Frontal cortex (tissue), 4 donors: ENCODE measurements at places on chromosomes 5 and 9. TPM values are rescaled to one million over a fixed set of nuclear protein-coding genes. Genes with fewer than 3 reads are reported as not detected.

DNA sequence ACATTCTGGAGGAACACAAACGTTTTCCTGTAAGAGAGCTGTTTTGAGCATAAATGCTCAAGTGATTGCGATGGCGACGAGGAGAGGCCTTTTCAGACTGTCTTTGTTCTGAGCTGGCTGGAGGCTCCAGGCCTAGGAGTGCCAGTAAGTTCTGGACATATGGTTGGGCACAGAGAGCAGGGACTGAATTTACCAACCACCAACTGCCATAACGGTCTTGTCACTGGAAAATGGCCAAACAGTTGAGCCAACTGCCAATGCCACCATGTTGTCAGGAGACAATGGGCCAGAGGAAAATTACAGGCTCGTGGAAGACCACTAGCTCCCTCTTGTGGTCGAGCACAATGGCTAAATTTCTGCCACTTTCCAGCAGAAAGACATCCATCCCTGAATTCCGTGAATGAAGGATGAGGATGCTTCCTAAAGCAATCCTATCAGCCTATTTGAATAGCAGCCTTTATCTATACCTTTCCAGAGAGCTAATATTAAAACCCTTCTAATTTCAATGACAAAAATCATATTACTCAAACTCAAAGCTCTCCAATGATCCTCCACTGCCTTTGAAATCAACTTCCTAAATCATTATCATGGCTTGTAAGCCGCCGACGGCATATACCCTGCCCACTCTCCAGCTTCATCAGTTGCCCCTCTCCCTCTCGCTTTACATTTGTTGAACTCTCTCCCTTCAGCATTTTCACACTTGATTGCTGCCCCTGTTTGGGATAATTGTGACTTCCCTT is 66.9 kb upstream of the GLIS3 start:
- peak; percentile 36 for DNase-seq

DNA sequence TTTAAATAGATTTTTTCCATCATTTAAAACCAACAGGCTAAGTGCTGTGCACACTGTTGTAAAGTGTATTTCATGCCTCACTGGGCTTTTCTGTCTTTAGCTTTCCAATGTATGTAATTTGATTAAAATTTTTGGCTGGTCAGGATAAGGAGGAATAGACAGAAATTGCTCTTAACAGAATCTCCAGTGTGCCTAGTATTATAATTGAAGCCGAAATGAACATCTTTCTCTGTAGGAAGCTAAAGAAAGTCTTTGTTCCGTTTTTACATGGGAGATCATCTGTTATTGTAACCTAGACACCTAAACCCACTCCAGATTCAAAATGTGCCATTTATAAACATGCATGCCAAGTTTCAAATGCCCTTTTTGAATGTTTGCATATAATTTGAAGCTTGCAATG is 54.5 kb upstream of the SMIM15 start:
- no peak for DNase-seq

DNA sequence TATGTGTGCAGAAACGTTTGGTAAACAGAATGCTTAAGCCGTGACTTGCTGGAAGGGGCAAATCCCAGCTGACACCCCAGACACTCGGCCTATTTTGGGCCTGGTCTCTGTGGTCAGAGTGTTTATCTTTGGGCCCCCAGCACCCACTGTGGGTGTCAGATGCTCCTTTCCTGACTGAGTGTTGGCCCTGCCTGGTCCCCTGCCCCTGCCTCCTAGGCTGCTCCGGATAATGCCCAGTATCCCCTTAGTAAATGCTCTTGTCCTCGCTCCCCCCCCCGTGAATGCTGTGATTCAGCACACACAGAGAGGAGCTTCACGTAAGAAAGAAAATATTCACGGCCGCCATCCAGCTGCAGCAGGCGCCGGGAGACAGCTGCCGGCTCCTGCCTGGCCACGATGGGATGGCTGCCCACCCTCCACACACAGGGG is 11.3 kb upstream of the ANGPTL2 start:
- DNase-seq = no peak

DNA sequence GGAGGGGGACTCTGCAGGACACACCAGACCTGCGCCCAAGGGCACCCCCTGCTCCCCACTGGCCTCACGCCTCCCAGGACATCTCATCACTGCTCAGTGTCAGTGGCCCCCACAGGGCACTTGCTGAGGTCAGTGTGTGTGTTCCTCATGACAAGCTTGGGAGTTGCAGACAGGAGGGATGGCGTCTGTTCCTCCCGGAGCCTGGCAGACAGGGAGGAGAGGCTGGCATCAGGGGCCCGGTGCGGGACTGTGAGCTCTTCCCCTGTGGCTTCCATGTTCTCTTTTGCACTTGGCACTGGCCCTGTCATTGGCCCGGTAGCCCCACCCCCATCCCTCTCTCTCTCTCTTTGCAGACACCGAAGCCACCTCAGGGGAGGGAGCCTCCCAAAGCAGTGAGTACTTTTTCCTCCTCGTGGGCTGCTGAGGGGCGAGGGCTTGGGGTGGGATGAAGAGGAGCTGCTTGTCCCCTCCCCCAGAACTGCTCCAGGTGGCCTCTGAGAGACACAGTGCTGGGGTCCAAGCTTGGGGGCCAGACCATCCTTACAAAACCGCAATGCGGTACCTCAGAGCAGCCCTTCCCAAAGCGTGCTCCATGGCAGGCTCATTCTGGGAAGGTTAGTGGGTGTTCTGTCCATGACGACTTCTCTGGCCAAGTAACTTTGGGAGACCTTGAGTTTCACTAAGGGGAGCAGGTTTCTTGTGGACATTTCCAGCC is 75.7 kb downstream of the AMBP start:
- DNase-seq = no peak

Gene DRD1
- total RNA-seq = 18.3 TPM

GRCh38 chr5:174098694-174099093 is 53.2 kb downstream of the NSG2 start:
- DNase-seq = no peak

Gene HSPB3
- 6.9 TPM for total RNA-seq

Gene HAPLN1
- total RNA-seq = 5.7 TPM

DNA sequence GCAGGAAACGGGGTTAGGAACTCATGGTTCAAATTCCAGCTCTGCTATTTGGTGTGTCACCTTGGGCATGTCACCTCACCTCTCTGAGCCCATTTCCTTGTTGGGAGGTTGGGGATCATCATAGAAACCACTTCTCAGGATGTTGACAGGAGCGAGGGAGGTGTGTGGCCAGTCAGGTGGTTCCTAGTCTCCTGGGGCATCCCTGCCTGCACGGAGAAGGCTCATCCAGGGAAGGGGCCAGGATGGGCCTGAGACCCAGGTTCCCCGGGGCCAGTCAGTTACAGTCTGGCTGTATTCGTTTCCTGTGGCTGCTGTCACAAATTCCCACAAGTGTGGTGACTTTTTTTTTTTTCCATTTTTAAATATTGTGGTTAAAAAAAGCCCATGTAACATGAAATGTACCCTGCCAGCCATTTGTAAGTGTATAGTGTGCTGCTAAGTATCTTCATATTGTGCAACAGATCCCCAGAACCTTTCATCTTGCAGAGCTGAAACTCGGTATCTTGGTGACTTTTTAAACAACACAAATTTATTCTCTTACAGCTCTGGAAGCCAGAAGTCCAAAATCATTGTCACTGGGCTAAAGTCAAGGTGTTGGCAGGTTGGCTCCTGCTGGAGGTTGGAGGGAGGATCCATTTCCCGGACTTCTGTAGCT is 78.7 kb upstream of the UNC5A start:
- no peak for DNase-seq

DNA sequence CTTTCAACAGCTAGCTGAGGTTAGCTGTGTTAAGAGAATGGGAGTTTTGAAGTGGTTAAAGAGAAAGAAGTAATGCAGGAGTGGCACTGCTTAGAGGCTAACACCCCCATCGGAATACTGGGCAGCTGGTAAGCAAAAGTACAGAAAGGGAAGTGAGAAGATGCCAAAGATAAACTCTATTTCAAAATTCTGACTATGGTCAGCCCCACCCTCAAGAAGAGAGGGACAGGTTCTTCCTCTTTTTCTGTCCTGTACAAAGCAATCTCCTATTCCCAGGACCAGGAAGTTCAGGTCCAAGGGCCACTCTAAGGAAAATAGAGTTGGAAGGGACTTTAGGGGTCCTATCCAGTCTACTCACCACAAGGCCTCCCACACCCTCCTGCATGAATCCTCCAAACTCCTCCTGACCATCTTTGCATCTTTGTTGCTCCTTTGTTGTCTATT is 45.9 kb upstream of the JAK2 start:
- no peak for DNase-seq

GRCh38 chr9:134723491-134724190 is 82.0 kb downstream of the COL5A1 start:
- DNase-seq = no peak

Gene TUSC1
- 12.2 TPM for total RNA-seq

- DNase-seq = no peak
Observed at GRCh38 chr9:83794051-83794450, 23.5 kb downstream of the GKAP1 start.

Gene ERCC8
- total RNA-seq = 31.8 TPM

Gene AK8
- total RNA-seq = 1.2 TPM

DNA sequence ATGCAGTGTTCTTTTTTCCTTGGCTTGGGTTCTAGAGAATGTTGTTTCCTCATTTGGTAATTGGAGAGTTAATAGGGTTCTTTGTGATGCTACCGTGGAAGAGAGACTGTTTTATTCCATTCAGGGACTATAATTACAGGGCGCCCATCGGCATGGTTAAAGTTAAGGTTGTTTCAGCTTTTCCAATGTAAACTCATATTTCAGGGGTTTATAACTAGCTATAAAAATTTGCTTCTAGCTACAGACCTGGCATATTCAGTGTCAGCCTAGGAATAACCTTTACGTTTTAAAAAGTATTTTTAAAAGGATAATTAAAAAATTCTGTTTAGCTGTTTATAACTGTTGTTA is 99.1 kb downstream of the AOPEP start:
- no peak for DNase-seq

GRCh38 chr5:72160329-72160728 is 53.1 kb downstream of the MAP1B start:
- no peak for DNase-seq

- no peak for DNase-seq
Observed at GRCh38 chr5:107149243-107150005, 521.3 kb downstream of the EFNA5 start.

DNA sequence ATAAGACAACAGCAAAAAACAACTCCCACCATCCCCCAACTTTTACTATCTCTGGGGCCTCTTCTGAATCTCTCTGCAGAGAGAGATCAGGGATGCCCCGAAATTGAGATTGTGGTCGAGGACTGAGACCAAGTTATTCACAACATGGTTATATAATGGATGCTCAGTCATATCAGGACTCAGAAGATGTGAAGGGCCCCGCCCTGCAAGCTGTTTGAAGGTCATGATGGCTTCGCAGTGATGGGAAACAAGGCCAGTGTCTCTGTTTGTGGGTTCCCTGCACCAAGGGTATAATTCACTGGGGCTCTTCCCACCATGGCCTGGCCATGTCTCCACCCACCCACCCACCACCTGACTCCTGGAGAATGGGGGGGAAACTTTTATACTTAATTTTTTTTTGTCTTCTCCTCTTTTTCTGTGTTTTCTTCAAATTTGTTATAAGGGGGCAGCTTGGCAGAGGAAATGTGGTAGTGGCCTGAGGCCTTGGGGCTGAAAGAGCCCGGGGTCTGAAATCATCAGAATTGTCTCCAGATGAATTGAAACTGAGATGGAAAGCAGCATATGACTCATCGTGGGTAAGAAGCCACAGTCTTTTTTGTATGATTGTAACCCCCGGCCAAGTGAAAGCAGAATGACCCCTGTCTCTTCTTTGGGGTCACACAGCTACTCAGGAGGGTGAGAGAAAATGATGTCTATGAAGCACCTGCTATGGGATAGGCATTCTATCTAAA is 15.0 kb upstream of the TEX48 start:
- DNase-seq = no peak

- no peak for DNase-seq
Observed at GRCh38 chr9:96581786-96582185, 37.9 kb downstream of the CDC14B start.

DNA sequence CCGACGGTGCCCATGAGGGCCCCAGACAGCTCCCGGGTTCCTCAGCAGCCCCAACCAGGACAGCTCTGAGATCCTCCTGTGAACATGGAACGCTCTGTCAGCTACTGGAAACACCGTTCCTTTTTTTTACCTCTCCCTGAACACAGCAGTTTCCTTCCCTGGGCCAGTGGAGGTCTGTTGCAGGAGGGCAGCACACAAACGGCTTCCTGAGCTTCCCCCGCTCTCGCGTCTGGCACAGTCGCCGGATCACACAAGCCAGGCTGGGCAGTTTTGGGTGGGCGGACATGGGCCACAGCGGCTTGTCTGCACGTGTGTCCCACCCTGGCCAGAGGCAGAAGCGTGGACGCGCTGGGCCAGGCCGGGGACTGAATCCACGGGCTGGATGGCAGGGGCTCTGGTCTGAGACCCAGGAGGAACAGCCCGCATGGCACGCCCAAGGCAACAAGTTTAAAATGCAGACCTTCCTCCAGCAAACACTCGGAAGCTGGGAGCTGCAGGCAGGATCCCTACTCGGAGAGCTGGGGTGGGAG is 106.8 kb upstream of the SARDH start:
- DNase-seq = no peak

DNA sequence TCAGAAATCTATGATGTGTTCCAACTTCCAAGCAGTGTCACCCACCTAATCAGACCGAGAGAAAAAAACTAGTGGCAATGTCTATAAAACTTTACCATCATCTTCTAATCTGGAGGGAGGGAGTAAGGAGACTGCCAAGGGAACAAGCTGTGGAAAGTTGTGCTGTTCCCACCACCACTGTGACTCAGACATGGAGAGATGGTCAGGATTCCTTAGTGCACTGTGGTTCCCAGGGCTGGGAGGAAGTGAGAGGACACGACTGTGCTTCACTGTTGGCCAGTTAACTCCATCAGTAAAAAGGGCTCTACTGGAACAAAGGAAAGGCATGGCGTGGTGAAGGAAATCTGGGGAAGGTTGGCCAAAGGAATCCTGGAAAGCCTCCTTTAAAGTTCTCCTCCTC is 18.8 kb downstream of the TICAM2 start:
- DNase-seq = no peak

Gene IRX2
- under 0.01 TPM for total RNA-seq

DNA sequence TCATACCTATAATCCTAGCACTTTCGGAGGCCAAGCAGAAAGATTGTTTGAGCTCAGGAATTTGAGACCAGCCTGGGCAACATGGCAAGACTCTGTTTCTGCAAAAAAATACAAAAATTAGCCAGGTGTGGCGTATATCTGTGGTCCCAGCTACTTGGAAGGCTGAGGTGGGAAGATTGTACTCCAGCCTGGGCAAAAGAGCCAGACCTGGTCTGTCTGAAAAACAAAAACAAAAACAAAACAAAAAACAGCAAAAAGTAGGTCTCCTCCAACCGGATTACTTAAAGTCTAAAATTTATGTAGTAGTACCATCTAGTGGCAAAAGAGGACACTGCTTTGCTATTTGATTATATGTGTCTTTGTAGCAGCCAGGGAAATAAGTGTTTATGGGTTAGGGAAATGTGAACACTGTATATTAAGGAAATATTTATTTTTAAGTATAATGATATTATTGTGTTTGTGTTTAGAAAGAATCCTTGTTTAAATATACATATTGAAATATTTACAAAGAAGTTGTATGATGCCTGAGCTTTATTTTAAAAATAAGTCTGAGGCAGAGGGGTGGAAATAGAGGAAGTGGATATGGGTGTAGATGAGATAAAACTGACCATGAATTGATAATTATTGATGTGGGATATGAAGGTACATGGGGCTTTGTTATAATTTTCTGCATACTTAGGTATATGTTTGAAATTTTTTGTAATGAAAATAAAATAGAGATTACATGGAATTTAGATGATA is 20.0 kb downstream of the APC start:
- no peak for DNase-seq

Gene KCNMB1
- under 0.01 TPM for total RNA-seq

GRCh38 chr9:12566404-12567090 is 126.6 kb upstream of the TYRP1 start:
- no peak for DNase-seq

Gene MZB1
- not detected for total RNA-seq
